ENCODE measurements at places on chromosomes 3 and 15. TPM values are rescaled to one million over a fixed set of nuclear protein-coding genes. Genes with fewer than 3 reads are reported as not detected.

GRCh38 chr3:94101860-94102259, 39.0 kb downstream of the NSUN3 start:
- DNase-seq, result no peak

- peak; percentile 21 for DNase-seq
Measured at GRCh38 chr3:171967137-171967783, 72.1 kb upstream of the FNDC3B start.

- DNase-seq, result no peak
Measured at GRCh38 chr3:43997788-43998369, 243.8 kb upstream of the TOPAZ1 start.

- DNase-seq, result no peak
Measured at GRCh38 chr15:85963262-85963760, 116.4 kb upstream of the AGBL1 start.

The NANOGP8 gene
- total RNA-seq, result not detected

All from heart left ventricle (tissue), 16 donors.